T-helper 1 cell (primary cell): ENCODE measurements at places on chromosomes 16 and 17.
A peak's percentile ranks its signal among the peaks of the same experiment; 100 is the strongest.

- DNase-seq, result no peak
Observed at GRCh38 chr16:56990407-56991286, 1.3 kb downstream of the NLRC5 start.

- no peak for DNase-seq
Observed at GRCh38 chr17:58039975-58040374, 32.9 kb upstream of the SRSF1 start.

DNA sequence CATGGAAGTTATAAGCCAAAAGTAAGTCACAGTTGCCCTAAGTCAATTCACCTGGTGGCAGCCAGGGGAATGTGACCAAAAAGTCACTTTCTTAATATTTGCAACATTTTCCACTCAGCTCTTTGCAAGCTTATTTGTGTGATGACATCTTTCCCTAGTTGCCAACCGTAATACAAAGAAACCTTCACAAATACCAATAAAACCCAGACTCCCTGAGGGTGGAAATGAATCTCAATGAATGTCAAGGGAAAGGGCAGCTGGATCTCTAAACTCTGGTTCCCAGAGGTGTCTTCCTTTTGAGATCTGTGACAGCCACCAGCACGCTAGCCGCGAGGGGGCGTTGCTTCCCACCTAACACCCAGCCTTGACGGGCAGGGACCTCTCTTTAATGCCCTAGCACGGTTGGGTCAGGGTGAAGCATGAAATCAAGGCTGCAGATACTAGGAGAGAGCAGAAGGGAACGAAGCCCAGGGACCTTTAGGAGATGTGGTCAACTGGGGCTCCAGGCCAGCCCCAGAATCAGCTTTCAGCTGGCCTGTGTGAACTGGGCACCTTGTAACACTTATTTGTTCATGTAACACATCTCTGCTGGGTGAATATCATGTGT, 82.2 kb downstream of the CMC2 start:
- DNase-seq, result peak; percentile 8

DNA sequence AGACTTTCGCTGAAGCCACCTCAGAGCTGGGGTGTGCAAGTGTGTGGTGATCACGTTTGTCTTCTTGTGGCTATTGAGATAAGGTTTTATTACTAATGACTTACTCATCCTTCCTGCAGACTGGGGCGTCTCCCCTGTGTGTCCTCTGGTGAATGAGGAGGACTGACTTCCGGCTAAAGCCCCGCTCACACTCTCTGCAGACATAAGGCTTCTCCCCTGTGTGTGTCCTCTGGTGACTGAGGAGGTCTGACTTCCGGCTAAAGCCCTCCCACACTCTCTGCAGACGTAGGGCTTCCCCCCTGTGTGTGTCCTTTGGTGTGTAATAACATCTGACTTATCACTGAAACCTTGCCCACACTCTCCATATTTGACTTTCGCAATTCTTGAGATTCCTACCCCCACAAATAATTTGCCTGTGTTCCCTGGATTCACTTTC, 19.4 kb downstream of the PRDM7 start:
- DNase-seq, result no peak

DNA sequence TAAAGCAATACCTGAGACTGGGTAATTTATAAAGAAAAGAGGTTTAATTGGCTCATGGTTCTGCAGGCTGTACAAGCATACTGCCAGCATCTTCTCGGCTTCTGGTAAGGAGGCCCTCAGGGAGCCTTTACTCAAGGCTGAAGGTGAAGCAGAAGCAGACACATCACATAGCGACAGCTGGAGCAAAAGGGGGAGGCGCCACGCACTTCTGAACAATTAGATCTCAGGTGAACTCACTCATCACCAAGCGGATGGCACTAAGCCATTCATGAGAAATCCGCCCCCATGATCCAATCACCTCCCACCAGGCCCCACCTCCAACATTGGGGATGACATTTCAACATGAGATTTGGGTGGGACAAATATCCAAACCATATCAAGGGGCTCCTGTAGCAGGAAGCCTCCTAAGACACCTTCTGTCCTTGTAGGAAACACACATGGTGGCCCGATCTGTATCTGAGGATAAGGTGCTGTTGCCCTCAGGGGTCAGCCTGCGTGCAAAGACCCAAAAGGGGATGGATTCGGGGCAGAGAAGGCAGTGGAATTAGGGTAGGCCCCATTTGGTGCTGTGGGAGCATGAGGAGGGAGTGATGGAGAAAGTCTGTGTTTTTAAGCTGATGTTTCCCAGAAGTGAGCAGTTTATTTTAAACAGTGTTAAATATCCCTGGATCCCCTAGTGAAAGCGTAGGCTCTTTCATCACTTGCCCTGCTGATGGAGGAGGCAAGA, 23.0 kb downstream of the IL21R start:
- DNase-seq, result no peak

GRCh38 chr16:81601601-81602255, 157.1 kb downstream of the CMIP start:
- DNase-seq, result no peak

- no peak for DNase-seq
Observed at GRCh38 chr16:15054357-15055140, 1.3 kb downstream of the NTAN1 start.

GRCh38 chr16:59021751-59022150, 287.6 kb upstream of the GOT2 start:
- no peak for DNase-seq

DNA sequence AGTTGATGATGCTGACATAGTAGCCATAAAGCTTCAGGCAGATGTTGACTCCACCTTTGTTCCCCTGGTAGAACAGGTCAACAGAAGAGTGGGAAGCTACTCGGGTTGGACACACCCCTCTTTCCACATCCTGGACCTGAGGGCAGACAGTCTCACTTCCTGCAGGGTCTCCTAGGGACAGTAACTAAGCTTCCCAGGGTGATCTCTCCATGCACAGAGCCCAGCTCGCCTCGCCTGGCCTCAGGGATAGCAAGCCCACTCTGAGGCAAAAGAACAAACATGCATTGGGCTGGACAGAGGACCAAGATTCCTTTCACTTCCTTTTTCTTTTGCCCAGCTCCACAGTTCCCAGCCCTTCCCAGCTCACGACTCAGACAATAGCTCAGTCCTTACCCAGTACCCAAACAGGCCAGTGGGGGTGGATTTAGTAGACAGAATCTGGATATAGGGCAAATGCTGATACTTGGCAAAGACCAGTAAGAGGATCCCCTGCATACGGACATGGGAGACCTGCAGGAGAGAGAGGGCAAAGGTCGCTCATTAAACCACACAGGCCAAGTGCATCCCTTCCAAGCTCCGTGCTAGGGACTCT, 7.0 kb downstream of the INPP5K start:
- DNase-seq, result no peak

GRCh38 chr17:71409712-71410111, 711.1 kb upstream of the SOX9 start:
- no peak for DNase-seq

DNA sequence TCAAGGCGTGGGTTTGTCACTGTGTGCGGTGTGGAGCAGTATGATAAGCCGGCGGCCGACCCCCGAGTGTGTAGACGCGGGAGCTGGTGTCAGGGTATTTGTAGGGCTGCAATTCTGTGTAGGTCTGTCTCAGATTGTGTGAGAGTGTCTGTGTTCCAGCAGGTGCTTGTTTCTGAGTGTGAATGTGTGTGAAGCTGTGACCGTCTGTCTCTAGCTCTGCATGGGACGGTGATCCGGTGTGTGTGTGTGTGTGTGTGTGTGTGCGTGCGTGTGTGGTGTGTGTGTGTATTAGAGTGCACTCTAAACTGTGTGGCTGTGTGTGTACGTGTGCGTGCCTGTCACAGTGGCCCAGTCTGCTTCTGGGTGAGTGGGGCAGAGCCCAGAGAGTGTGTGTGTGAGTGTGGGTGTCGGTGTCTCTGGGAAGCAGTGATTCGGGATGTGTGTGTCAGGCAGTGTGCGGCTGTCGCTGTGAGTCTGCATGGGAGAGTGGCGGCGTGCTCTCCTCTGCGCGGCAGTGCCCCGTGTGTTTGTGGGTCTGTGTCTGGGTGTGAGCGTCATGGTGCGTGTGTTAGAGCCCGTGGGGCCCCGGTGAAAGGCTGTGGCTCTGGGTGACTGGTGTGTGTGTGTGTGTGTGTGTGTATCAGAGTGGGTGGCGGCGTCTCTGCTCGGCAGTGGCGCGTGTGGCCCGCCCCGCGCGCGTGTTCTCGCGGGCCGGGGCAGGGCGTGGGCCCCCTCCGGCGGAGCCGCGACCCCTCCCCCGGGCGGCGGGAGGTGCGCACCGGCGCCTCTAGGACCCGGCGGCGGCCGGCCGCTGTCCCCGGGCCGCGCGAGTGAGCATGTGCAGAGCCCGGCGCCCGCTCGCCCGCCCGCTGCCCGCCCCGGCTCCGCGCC, at the start of gene WSCD1:
Gene WSCD1, plus strand, starts transcription at position 841 of the 891 bp plus-strand sequence. CDS start 10,280 bp downstream, outside the sequence.
- no peak for DNase-seq

GRCh38 chr17:50967795-50968194, 101.6 kb upstream of the TOB1 start:
- no peak for DNase-seq

DNA sequence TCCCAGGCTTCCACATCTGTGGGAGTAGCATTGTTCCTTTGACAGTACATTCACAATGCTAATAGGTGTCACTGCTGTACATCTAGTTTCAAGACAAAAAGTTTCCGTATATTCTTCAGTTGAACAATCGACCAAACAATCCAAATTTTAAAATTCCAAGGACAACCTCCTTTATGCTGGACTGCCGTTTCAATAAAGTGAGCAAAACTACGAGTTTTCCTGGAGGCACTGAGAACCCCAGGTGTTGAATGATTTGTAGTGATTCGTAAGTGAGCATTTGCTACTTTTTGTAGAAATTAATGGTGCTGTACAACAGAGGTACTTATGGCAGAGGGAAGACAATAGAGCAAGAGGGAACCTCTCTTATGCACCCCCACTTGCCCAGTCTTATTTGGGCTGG, 71.2 kb upstream of the NACA2 start:
- DNase-seq, result no peak

DNA sequence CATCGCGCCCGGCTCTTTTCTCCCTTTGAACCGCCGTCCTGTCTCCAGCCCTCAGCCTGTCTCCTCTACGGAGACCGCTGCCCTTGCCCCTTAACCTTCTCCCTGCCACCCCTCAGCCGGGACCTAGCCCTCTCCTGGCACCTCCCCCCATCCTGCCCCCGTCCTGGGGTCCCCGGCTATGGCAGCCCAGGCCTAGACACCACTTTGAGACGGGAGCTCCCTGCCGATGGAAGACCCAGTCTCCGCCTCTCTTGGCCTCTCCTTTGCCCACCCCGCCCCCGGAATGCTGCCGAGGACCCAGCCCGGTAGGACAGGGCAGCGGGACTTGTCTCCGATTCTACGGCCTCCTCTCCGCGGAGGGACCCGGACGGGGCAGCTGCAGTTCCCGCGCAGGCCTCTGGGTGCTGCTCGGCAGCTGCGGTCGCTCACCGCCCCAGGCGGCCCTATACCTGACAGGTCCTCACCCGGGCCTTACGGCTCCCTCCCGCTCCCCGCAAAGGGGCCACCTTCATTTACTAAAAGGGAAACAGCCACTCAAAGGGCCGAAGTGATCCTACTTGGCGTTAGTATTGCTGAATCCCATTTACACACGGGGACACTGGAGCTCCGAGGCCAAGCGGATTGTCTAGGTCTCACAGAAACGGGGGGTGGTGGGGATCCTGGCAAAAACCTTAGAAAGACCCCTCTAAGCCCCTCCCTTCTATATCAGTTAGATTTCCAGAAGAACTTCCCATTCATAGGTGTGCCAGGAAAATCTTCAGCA, 32.6 kb upstream of the TAC4 start:
- DNase-seq, result peak; percentile 60

DNA sequence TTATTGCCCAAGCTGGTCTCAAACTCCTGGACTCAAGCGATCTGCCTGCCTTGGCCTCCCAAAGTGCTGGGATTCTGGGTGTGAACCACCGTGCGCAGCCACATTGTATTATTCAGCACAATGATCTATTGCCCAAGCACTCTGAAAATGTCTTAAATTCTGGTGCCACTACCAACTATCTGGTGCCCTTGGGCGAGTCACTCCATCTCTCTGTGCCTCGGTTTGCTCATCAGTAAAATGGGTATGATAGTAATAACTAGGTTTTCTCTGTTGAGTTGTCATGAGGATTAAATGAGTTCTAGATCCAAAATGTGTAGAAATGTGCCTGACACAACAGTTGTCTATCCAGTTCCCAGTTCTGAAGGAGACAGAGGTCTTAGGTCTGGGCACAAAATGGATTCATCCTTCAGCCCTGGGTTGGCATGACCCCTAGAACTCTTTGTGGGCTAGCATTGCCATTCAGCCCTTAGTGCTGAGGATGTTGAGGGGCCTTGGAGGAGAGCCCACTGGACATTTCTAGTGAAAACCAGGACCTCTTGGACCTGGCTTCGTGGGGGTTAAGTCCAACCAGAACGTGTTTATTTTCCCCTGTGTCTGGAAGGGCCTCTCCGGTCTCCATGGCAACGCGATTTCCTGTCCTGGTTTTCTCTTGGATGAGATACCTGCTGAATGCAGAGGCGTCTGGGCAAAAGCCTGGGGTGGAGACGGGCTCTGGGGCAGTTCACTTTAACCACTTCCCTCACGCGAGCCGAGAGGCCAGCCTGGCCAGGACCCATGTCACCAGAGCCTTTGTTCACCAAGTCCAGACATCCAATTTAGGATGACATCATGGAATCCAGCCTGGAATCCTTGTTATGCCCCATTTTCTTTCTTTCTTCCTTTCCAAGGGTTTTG, 43.7 kb upstream of the TNRC6A start:
- no peak for DNase-seq

GRCh38 chr16:29943846-29944799, 17.8 kb upstream of the TMEM219 start:
- no peak for DNase-seq

- no peak for DNase-seq
Observed at GRCh38 chr16:24101431-24101830, 154.7 kb upstream of the CACNG3 start.

DNA sequence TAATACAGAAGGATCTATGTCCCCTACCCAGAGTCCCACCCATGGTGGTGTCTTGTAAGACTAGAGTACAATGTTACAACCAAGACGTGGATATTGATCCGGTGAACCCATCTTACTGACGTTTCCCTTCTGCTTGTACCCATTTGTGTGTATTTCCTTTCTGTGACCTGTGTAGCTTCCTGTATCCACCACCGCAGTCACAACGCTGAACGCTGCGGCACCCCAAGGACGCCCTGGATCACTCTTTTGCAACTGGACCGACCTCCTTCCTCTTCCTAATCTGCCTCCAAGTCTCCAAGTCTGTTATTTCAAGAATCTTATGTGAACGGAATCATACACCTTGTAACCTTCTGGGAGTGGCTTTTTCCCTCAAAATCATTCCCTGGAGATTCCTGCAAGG, 33.5 kb upstream of the CBX4 start:
- no peak for DNase-seq
